ENCODE measurements at places on chromosomes 6 and 20.

GRCh38 chr6:38316099-38316868 lies 323.4 kb downstream of the BTBD9 start:
- DNase-seq: no peak

- no peak for DNase-seq
These were observed 67.7 kb downstream of the KIF6 start for GRCh38 chr6:39657355-39658135.

DNA sequence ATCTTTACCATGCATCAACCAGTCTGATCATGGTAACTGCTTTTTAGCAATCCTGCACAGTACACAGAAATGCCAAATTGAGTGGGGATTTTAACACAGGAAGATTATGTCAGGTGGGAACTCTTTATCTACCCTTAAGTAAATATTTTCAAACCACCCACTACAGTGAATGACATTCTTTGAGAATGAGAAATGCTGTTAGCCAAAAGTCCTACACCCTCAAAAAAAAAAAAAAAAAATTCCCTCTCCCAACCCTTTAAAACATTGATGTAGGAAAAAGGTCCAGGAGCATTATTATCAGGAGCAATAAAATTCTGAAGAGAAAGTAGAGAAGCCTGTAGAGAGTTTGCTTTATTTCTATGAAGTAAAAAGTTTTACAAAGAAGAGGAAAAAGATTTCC lies 307.2 kb upstream of the THEMIS start:
- DNase-seq: no peak

- DNase-seq: no peak
These were observed 6.1 kb upstream of the ZMYND8 start for GRCh38 chr20:47362361-47363219.

- no peak for DNase-seq
These were observed 48.1 kb downstream of the CTCFL start for GRCh38 chr20:57476641-57477461.

- no peak for DNase-seq
These were observed 135.1 kb downstream of the FAM83B start for GRCh38 chr6:54981647-54982046.

- no peak for DNase-seq
These were observed 556.8 kb upstream of the PTCHD4 start for GRCh38 chr6:48667797-48668196.

- no peak for DNase-seq
These were observed 6.6 kb upstream of the SERPINB9 start for GRCh38 chr6:2909718-2910117.

- DNase-seq: no peak
These were observed 166.4 kb downstream of the ADAT2 start for GRCh38 chr6:143283887-143284645.

- no peak for DNase-seq
These were observed 166.6 kb downstream of the ARID1B start for GRCh38 chr6:156943816-156944215.

GRCh38 chr6:90008189-90008907 lies 114.1 kb downstream of the GJA10 start:
- DNase-seq: no peak

DNA sequence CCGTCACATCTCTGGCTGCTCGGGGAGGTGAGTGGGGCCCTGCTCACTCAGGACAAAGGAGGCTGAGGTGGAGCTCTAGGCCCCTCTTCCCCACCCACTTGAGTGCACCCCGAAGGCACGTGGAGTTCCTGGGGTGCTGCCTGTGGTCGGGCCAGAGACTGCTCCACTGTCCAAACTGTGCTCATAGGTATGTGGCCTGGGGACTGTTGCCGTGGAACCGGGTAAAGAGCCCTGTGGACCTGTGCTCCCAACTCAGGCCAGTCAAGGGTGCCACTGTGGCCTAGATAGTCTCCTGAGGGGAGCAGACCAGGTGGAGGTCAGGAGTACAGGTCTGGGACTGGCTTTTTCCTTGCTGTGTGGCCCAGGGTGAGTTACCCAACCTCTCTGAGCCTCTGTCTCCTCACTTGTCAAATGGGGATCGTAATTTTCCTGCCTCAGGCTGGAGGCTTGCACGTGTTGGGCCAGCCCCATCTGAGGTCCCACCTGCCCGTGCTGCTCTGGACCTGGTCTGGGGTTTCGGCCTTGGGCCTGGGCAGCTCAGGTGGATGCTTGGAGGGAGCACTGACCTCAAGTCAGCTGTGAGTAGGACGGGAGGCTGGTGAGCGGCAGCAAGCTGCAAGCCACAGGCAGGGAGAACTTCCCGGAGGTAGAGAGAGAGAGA lies 12.4 kb upstream of the NPBWR2 start:
- no peak for DNase-seq

DNA sequence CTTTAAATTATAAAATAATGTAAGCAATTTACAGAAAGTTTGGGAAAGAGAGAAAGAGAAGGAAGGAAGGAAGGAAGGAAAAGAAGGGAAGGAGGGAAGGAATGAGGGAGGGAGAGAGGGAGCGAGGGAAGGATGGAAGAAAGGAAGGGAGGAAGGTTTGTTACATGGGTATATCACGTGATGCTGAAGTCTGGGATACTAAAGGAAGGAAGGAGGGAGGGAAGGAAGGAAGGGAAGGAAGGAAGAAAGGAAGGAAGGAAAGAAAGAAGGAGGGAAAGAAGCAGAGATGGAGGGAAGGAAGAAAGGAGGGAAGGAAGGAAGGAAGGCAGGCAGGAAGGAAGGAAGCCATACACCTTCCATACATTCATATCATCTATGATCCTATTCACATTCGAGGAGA lies 48.9 kb upstream of the GCM1 start:
- DNase-seq: no peak

DNA sequence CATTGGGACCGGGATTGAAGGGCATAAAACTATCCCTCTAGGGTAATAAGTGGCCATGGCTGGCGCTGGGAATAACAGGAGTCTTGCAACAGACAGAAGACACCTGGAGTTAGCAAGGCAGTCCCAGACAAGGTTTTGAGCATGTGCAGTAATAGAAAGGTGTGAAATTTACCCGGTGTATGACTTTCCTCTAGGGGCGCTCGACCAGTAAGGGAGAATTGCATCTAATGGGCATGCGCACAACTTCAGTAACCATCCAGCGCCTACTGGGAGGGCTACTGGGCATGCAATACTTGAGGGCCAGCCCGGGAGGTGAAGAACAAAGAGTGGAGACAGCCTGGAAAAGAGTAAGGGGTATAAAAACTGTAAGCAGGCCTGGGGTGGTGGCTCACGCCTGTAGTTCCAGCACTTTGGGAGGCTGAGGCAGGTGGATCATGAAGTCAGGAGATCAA lies 32.7 kb downstream of the SERPINB6 start:
- no peak for DNase-seq

DNA sequence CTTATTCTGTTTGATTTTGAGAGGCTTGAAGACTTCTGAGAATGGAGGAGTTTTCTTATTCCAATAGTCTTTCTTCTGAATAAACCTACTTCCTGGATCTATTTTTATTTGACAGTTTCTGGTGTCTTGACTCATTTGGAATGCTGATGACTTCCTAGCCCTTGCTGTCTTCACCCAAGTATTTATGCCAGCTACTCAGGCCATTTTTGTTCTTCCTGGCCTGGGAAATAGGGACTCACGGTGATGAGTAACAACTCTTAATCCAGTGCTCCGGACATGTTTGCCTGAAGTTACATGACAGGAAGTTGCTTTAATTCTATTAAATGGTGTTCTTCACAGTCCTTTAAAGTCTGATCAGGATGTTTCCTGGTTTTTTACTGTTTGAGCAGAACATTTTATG lies 272.1 kb upstream of the EYS start:
- no peak for DNase-seq

DNA sequence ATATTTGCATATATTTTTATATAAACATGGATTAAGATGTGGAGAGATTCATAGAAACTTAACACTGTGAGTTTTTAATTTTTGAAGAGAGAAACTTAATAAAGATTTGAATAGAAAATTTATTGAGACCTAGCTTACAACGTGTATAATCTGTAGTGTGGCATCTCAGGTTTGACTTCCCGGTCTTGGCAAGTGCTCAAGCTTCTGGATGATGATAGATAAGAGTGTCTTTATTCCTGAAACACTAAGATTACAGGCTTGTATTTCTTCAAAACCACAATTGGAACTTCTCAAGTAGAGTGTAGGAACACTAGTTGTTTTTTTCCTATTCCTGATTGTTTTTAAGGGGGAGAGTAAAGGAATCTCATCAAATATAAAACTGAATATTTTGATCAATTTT lies 64.6 kb upstream of the NOTCH4 start:
- no peak for DNase-seq

GRCh38 chr20:11063444-11063843 lies 389.6 kb upstream of the JAG1 start:
- DNase-seq: no peak

DNA sequence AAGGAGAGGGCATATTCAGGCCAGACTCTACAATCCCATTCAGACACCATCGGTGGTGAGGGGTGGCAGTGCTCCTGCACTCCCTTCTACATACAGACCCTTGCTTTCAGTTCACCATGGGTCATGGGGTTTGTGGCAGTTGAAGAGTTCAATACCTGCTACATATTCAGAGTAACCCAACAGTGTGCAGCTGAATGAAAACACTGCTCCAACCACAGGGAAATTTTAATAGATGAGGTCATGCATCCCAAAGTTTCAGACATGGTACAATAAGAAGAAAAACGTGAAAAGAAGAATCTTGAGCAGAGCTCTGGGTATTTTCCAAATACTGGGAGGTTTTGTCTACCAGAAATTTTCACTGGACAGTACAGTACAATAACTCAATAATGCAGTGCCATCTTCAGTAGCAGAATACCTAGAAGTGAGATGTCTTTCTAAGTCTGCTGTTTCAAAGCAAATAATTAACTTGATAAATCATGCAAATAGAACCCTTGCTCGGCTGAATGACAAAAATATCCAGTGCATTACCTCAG lies 162.1 kb downstream of the PTPRK start:
- DNase-seq: no peak

- DNase-seq: peak; percentile 65
These were observed 25.7 kb downstream of the EZR start for GRCh38 chr6:158793432-158793831.

DNA sequence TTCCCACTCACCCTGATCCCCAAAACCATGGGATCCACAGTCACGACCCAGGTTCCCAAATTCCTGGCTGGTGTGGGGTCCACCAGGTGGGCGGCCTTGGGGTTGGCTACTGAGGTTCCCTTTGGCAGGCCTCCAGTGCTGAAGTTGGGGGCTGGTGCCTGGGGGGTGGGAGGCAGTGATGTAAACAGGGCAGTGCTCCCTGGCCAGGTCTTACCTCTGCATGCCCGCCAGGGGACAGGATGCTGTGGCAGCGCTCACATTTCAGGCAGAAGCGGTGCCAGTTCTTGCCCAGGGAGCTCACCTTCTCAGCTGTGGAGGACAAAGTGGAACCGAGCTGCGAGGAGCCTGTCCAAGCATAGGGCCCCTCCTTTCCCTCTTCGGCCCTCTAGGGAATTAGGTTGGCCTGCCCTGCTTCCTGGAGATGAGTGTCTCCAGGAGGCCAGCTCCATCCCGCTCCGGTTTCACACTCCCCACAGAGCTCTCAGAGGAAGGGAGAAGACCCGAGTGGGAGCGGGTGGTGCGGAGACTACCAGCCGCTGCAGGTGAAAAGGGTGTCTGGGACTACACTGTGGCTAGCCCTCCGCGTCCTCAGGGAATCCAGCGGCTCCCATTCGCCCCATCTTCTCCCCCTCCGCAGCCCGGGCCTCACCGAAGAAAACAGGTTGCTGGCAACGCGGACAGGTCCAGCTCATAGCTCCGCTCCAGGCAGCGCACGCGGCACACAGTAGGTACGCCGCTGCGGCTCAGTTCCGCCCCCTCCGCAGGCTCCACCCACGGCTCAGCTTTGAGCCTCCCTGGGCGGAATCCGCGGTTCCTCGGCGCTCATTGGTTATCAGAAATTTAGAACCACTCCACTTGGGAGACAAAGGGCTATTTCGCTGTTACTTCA lies at the start of gene CRIP3:
Gene CRIP3 (minus strand): TSS at position 726 of the 889 bp plus-strand sequence. CDS start 34 bp downstream, at position 692.
- DNase-seq: peak; percentile 57

- DNase-seq: no peak
These were observed 904 bp upstream of the UST start for GRCh38 chr6:148745926-148746325.

- no peak for DNase-seq
These were observed 36.3 kb upstream of the TENT5A start for GRCh38 chr6:81788748-81789147.

- DNase-seq: peak; percentile 21
These were observed 104.9 kb upstream of the PRDM1 start for GRCh38 chr6:105981002-105981887.

Measured in CD4-positive, alpha-beta T cell treated with Interleukin-4 for 1 hour (primary cell).